Effector memory CD8-positive, alpha-beta T cell (primary cell): ENCODE measurements at places on chromosomes 13 and 19.

DNA sequence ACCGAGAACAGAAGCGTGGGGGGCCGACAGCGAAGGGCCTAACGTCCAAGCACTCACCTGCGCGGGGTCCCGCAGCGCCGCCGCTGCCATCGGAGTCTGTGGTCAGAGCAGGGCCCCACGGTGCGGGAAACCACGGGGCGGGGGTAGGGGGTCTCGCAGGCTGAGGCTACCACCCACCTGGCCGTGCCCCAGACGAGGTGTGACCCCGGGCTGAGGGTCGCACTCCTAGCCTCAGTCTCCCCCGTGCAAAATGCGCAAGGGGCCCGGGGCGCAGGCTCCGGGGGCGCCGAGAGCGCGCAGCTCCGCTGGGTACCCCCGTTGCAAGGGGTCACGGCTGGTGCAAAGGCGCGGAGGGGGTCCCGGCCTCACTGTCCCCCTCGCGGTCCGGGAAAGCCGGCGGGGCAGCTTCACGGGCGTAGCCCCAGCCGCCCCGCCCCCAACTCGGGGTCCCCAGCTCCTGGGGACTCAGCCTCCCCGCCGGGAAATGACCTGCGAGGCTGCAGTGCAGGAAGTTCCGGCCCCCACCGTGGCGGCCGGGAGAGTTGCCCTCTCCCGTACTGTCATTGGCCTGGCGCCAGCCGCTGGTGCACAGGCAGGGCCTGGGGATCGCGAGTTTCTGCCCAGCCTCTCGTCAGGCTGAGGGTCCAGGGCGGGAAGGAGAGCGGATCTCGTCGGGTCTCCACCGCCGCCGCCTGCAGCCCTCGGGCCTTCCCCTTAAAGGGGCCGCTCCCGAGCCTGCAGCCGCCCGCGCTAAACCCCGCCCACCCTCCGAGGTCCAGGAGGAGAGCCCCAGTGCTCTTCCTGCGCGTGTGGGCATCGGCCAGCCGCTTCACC lies at the start of gene ZNF792:
ZNF792 (minus strand) TSS at position 657 of the 834 bp plus-strand sequence; CDS start at position 90, 567 bp downstream.
- H3K4me1 ChIP-seq = peaks cover 28% of the 10 kb centered on the region
- peaks cover 38% of the 10 kb centered on the region for H3K36me3 ChIP-seq
- H3K27me3 ChIP-seq = no peaks in the 10 kb centered on the region
- peak within 1 kb of the TSS; percentile 88 for H3K4me3 ChIP-seq
- no peak for DNase-seq
- peak within 1 kb of the TSS; percentile 91 for H3K27ac ChIP-seq

DNA sequence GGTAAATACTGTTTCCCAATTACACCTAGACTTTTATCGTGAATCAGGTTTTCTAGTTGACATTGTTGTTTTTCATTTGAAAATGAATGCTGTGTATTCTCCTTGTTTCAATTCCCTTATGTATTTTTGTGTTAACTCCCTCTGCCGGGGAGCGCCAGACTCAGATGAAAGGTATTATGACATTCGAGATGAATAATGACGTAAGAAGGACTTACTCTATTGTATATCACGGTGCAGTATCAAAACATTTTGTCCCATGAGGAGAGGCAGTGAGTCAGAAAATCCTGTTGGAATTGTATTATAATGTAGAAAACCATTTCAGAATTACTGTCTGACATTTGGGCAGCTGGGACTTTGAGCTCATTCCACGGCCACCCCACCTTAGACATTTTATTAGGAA lies 61.6 kb downstream of the LRCH1 start:
- H3K4me1 ChIP-seq = peaks cover 33% of the 10 kb centered on the region
- no peak overlapping the region for H3K27ac ChIP-seq
- no peak overlapping the region for H3K4me3 ChIP-seq
- H3K36me3 ChIP-seq = no peaks in the 10 kb centered on the region
- DNase-seq = no peak

DNA sequence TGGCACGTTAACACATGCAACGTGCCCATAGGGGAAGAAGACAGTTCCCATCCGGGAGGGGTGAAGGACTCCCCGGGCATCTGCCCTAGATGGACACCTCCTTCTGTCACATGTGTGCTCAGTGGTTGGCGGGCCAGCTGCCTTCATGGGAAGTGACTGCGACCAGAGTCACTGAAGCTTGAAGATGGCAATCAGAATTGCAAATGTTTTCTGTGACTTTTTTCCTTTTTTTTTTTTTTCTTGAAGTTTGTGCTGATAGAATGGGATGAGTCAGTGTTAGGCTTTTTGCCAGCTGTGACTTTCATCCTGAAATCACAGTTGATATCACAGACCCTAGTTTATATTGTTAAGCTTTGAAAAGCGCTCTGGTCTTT lies 109.2 kb upstream of the MCF2L start:
- no peak for DNase-seq
- no peak overlapping the region for H3K4me3 ChIP-seq
- no peaks in the 10 kb centered on the region for H3K27me3 ChIP-seq
- H3K36me3 ChIP-seq = peaks cover 40% of the 10 kb centered on the region
- H3K4me1 ChIP-seq = no peaks in the 10 kb centered on the region
- no peak overlapping the region for H3K27ac ChIP-seq

GRCh38 chr13:51782026-51782710 lies 21.8 kb downstream of the DHRS12 start:
- no peaks in the 10 kb centered on the region for H3K27me3 ChIP-seq
- peaks cover 6% of the 10 kb centered on the region for H3K36me3 ChIP-seq
- peak overlapping the region; percentile 13 for H3K27ac ChIP-seq
- H3K4me3 ChIP-seq = no peak overlapping the region
- H3K4me1 ChIP-seq = peaks cover 11% of the 10 kb centered on the region

GRCh38 chr13:80039000-80039399 lies 301.9 kb downstream of the SPRY2 start:
- H3K4me3 ChIP-seq = no peak overlapping the region
- no peaks in the 10 kb centered on the region for H3K27me3 ChIP-seq
- H3K36me3 ChIP-seq = no peaks in the 10 kb centered on the region
- DNase-seq = no peak
- no peak overlapping the region for H3K27ac ChIP-seq

GRCh38 chr19:17686592-17687024 lies 1.5 kb downstream of the UNC13A start:
- H3K36me3 ChIP-seq = no peaks in the 10 kb centered on the region
- peaks cover 76% of the 10 kb centered on the region for H3K27me3 ChIP-seq
- no peak for DNase-seq
- peaks cover 10% of the 10 kb centered on the region for H3K4me1 ChIP-seq
- H3K27ac ChIP-seq = no peak overlapping the region

GRCh38 chr13:44414716-44415115 lies 41.1 kb downstream of the SERP2 start:
- H3K27me3 ChIP-seq = peaks cover 28% of the 10 kb centered on the region
- peaks cover 1% of the 10 kb centered on the region for H3K4me1 ChIP-seq
- no peak overlapping the region for H3K27ac ChIP-seq
- H3K4me3 ChIP-seq = no peak overlapping the region

- H3K27ac ChIP-seq = peak overlapping the region; percentile 92
- peak overlapping the region; percentile 73 for H3K4me3 ChIP-seq
- no peaks in the 10 kb centered on the region for H3K27me3 ChIP-seq
- no peak for DNase-seq
Observed at GRCh38 chr19:48714759-48715675, 4.5 kb downstream of the MAMSTR start.

DNA sequence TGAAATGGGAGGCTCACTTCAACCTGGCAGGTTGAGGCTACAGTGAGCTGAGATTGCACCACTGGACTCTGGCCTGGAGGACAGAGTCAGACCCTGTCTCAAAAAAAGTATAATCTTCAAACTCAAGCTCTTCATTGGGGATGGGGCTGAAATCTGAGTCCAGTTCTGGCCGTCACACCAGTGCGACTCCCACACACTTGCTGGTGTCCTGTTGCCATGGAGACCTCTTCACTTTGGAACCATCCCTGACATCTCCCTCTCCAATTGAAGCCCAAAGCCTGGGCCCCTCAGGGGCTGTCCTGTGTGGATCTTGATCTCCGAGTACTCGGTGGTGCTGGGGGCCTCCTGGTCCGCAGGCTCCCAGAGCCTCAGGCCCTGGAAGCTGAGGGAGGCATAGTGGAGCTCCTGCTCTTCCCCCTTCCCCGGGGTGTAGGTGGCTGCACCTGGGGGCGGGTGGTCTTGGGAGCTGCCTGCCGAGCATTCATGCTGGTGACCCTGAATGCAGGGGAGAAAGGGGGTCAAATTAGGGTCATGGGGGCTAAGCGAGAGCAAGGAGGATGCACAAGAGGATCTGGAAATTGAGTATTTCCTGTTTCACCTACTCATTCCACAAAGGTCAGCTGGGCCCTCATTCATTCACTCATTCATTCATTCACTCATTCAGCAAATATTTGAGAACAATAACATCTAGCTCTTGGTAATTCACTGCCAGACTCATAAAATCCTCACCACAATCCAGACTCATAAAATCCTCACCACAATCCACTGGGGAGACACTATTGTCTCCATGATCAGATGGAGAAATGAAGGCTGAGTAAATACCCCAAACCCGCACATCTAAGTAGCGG lies 11.0 kb downstream of the SIGLEC11 start:
- H3K27ac ChIP-seq = no peak overlapping the region
- DNase-seq = no peak
- no peak overlapping the region for H3K4me3 ChIP-seq
- H3K27me3 ChIP-seq = peaks cover 45% of the 10 kb centered on the region

DNA sequence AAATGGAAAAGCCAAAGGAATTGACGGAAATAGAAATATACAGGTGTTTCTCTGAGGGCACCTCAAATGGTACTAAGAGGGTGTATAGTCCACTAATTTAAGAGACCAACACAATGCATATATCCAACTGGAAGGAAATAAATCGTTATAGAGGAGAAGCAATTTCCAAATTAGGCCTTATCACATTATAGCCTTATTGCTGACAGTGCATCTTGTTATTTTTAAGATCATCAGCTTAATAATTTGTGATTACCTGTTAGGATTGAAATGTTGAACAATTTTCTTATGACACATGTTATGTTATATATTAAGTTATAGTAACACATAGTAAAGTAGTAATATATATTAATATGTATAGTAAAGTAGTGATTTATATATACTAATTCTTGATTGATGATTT lies 915.7 kb upstream of the PCDH9 start:
- no peaks in the 10 kb centered on the region for H3K27me3 ChIP-seq
- H3K36me3 ChIP-seq = no peaks in the 10 kb centered on the region
- H3K4me3 ChIP-seq = no peak overlapping the region
- no peak for DNase-seq
- H3K4me1 ChIP-seq = no peaks in the 10 kb centered on the region

DNA sequence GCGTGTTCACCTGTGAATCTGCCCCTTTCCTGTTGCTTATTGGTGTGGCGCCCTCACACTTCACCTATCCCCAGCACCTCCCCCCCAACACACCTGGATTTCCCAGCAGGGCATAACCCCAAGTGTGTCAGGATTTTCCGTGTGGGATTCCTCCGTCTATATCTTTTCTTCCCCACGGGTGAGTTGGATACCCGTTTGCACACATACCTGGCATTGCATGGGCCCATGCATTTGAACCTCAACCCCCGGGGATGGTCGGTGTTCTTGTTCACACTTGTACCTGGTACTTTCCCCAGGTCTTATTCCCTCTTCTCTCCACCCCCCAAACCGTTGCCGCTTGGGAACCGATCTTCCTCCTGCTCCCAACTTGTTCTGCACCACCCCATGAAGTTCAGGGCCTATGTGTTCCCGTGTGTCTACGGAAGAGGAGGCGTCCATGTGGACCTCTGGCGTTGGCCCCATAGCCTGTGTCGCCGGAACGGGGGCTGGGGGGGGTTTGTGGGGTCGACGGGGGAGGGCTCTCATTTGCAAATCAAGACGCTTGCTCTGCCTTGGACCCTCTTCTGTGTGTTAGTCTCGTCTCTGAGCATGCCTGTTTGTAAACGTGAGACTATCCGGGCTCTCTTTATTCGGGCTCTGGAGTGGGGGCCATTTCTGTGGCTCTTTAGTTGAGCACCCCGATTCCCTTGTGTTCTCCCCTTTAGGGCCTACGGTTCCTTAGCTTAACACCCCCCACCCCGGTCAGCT lies 1.7 kb downstream of the PRR12 start:
- peak; percentile 16 for DNase-seq
- no peaks in the 10 kb centered on the region for H3K27me3 ChIP-seq
- H3K36me3 ChIP-seq = peaks cover 41% of the 10 kb centered on the region
- H3K27ac ChIP-seq = peak overlapping the region; percentile 78

DNA sequence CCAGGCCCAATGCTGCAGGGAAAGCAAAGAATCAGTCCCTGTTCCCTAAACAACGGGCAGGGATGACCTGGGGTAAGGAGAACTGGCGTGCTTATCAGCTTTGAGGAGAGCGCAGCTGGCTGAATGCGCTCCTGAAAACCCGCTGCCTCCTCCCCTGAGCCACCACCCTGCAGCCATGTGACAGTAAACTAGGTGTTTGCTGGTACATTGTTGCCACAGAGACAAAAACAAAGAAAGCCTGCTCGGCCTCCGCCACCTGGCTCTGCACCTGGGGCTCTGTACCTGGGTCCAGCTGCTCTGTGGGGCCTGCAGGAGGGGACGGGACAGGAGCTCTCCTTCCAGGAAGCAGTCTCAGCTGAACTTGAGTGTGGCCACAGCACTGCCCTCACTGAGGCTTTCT lies 21.8 kb downstream of the MCF2L start:
- H3K4me3 ChIP-seq = no peak overlapping the region
- no peaks in the 10 kb centered on the region for H3K36me3 ChIP-seq
- H3K27ac ChIP-seq = no peak overlapping the region
- peaks cover 9% of the 10 kb centered on the region for H3K27me3 ChIP-seq
- H3K4me1 ChIP-seq = peaks cover 3% of the 10 kb centered on the region

- peak overlapping the region; percentile 91 for H3K4me3 ChIP-seq
- peaks cover 54% of the 10 kb centered on the region for H3K36me3 ChIP-seq
- H3K27ac ChIP-seq = peak overlapping the region; percentile 99
- peaks cover 20% of the 10 kb centered on the region for H3K4me1 ChIP-seq
Observed at GRCh38 chr19:18001777-18002345, 6.1 kb upstream of the ARRDC2 start.

GRCh38 chr19:9205501-9206113 lies 13.8 kb downstream of the OR7D4 start:
- H3K36me3 ChIP-seq = no peaks in the 10 kb centered on the region
- H3K4me3 ChIP-seq = peak overlapping the region; percentile 52
- peaks cover 27% of the 10 kb centered on the region for H3K27me3 ChIP-seq
- peak; percentile 55 for DNase-seq
- H3K27ac ChIP-seq = no peak overlapping the region
- H3K4me1 ChIP-seq = peaks cover 6% of the 10 kb centered on the region

GRCh38 chr13:105572401-105572800 lies 963.1 kb downstream of the EFNB2 start:
- no peak for DNase-seq
- H3K4me3 ChIP-seq = no peak overlapping the region
- no peaks in the 10 kb centered on the region for H3K27me3 ChIP-seq
- no peak overlapping the region for H3K27ac ChIP-seq
- no peaks in the 10 kb centered on the region for H3K4me1 ChIP-seq
- H3K36me3 ChIP-seq = no peaks in the 10 kb centered on the region
